ENCODE measurements at places on chromosomes 6 and 20. TPM values are rescaled to one million over a fixed set of nuclear protein-coding genes. Genes with fewer than 3 reads are reported as not detected.

- no peak for DNase-seq
Measured at GRCh38 chr6:42306439-42307140, 88.9 kb upstream of the MRPS10 start.

DNA sequence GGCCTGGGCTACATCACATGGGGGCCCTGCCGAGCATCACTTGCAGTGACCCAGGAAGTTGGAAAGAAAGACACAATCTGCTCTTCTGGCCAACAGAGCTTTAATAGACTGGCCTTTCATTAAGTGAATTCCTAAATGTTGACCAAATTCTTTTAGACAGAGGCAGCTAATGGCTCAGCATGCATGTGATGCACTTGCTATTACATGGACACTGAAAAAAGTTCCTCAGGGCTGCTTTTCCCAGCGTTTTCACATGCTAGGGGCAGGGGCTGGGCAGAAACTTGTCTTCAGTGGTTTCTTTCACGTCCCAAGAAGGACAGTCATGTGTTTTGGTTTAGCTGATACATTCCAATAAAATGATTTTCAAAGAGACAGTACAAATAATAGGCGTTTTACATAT, 651.0 kb upstream of the SLC35B3 start:
- DNase-seq, result no peak

DNA sequence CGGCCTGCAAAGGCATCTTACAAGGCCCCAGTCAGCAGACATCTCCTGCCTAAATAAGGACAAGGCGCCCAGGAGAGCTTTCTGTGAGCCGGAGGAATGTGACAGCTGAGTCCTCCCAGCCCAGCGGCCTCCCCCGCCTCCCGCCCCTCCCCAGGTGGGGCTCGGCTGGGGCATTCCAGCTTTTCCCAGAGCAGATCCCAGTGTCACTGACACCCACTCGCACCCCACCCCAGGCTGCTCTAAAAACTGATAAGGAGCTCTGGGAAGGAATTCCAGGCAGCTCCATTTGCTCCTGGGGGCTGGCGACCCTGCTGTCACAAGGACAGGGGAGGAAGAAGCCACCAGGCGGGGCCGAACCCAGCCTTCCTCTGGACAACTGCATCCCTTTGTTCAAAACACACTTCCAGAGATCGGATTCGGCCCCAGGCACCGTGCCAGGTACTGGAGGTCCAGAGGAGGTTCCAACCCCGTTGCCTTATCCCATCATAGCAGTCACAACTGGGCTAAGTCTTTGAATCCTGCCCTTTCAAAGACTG, 49.7 kb downstream of the JPH2 start:
- DNase-seq, result no peak

The MYLK4 gene
- 0.44 TPM for total RNA-seq

GRCh38 chr6:30102970-30103871, 9.7 kb downstream of the TRIM31 start:
- peak; percentile 87 for DNase-seq

GRCh38 chr20:46027245-46027853, 1.7 kb upstream of the SLC12A5 start:
- peak; percentile 66 for DNase-seq

The GFOD1 gene
- total RNA-seq, result 21.8 TPM

The BLTP3A gene
- total RNA-seq, result 15.9 TPM

GRCh38 chr6:3318226-3318625, 59.5 kb downstream of the PSMG4 start:
- no peak for DNase-seq

DNA sequence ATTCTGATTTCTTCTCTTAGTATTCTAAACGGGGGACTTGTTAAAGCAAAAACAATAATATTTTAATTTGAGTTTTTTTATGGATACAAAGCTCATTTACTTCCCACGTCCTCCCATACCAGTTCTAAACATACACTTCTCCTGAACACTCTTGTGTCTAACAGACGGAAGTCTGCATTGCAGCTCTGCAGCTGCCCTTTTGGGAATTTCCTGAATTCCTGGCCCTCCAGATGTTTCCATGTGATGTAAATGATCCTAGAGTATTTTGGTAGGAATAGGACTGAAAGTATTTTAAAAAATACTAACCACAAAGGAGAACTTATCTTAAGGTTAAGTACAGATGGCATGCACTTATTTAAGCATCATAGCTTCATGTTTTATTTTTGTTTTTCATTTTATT, 886.7 kb downstream of the TBC1D32 start:
- no peak for DNase-seq

The CHMP4B gene
- 72.0 TPM for total RNA-seq

DNA sequence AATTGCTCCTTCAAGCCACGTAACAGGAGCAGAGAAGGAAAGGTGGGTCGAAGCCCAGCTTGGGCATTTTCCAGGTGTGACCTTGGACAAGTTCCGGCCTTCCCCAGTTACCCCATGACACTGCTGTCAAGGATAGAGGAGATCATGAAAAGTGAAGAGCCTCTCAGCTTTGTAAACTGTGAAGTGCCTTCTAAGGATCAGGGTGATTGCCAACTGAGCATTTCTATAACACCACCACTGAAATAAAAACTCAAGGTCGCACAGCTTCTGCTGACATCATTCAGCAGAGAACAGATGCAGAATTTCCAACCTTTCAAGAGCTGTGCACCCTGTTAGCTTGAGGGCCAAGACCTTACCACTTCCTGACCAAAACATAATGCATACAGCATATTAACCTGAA, 24.0 kb upstream of the ZMYND8 start:
- no peak for DNase-seq

- DNase-seq, result no peak
Measured at GRCh38 chr20:57947421-57948179, 237.8 kb upstream of the PMEPA1 start.

- DNase-seq, result no peak
Measured at GRCh38 chr6:148628251-148628650, 118.6 kb upstream of the UST start.

- no peak for DNase-seq
Measured at GRCh38 chr6:152356662-152357061, 280.5 kb downstream of the SYNE1 start.

The TP53RK gene
- total RNA-seq, result 16.8 TPM

- no peak for DNase-seq
Measured at GRCh38 chr6:150631984-150632642, 32.4 kb downstream of the PLEKHG1 start.

DNA sequence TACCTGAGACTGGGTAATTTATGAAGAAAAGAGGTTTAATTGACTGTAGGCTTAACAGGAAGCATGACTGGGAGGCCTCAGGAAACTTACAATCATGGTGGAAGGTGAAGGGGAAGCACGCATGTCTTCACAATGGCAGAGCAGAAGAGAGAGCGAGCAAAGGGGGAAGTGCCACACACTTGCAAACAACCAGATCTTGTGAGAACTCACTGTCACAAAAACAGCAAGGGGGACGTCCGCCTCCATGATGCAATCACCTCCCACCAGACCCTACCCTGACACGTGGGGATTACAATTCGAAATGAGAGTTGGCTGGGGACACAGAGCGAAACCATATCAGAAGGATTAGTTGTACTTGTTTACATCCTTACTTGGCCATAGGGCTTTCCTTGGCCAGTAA, 49.7 kb downstream of the FIG4 start:
- DNase-seq, result no peak

- no peak for DNase-seq
Measured at GRCh38 chr20:33859157-33859695, 48.1 kb downstream of the CHMP4B start.

The PI16 gene
- total RNA-seq, result 17.4 TPM

The PBOV1 gene
- total RNA-seq, result not detected

The IL17F gene
- not detected for total RNA-seq

- DNase-seq, result no peak
Measured at GRCh38 chr20:5191829-5192569, 65.2 kb downstream of the CDS2 start.

- DNase-seq, result no peak
Measured at GRCh38 chr20:51359947-51360346, 182.6 kb downstream of the NFATC2 start.

- DNase-seq, result no peak
Measured at GRCh38 chr6:4675121-4675520, 101.1 kb upstream of the CDYL start.

DNA sequence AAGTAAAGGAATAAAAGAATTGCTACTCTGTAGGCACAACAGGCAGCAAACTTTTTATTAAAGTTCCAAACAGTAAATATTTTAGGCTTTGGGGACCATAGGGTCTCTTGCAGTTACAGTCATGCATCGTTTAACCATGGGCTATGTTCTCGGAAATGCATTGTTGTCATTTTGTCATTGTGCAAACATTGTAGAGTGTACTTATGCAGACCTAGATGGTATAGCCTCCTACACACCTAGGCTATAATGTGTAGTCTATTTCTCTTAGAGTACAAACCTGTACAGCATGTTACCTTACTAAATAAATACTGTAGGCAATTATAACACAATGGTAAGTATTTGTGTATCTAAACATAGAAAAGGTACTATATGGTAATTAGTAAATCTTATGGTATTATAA, 54.7 kb downstream of the CDS2 start:
- DNase-seq, result no peak

The SNX5 gene
- total RNA-seq, result 128 TPM

The GPR6 gene
- not detected for total RNA-seq

All from tibial nerve (tissue), 4 donors.